Daoy (cell line): ENCODE measurements at places on chromosomes 7 and 10.

- DNase-seq, result no peak
Measured at GRCh38 chr10:4931587-4931986, 31.6 kb upstream of the AKR1C1 start.

DNA sequence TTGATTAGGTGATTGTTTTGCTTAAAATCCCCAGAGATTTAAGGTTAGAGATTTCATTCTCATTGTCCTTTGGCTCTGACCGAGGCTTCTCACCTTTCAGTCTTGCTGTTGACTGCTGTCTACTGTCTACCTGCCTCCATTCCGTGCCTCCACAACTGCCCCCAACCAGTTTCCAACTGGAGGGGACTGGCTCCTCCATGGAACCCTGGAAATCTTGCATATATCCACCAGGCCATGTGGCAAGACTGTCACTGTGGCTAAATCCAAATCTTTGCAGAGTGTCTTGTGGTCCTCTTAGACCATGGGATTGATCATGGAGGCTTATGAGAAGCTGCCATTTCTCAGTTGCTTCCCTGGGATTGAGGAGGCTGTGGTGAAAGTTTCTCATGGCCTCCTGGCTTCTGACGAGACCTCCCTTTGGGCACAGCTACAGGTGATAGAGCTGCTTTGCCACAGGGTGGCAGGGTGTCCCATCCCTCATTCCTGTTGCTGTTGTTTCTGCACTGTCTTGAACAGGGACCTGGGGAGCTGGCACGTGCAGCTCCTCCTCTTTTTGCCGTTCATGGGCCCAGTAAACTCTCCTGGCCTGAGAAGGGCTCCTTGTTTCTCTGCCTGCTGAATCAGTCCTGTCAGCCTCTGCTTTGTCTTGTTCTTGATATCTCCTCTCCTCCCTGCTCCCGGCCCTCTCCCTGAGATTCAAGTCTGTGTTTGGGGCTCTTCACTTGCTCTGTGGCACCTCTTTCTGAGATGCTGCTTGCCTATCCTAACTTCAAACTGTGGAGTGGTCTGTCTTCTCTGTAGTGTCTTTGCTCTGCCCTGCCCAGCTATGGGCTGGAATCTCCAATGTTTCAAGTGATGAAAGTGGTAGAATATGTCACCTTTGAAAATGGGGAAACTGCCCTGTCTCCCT, 63.6 kb upstream of the IGFBP3 start:
- no peak for DNase-seq

DNA sequence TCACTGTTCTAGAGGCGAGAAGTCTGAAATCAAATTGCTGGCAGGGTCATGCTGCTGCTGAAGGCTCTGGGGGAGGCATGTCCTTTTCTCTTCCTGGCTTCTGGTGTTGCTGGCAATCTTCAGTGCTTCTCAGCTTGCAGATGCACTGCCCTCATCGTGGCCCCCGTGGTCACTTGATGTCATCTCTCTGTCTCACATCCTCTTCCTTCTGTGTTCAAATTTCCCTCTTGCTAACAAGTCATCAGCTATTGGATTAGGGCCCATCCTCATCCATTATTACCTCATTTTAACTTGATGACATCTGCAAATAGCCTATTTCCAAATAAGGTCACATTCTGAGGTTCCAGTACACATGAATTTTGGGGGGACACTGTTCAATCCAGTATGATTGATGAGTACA, 36.6 kb upstream of the SRGN start:
- no peak for DNase-seq

DNA sequence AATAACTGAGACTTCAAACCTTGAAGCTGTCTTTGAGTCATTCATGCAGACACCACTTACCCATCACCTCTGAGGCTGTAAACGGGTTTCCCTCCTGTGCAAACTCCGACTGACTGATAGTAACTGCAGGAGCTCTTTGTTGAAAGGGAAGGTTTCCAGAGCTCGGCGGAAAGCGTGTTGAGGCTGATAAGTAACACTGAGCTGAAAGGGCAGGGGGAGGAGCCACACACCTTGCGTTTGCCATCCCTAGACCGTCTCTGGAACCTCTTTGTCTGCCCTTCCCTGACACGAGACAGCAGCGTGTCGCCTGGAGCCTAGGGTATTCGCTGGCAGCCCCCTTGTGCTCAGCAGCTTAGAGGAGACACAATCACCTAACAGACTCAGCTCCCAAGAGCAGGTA, 134.0 kb downstream of the PAXIP1 start:
- DNase-seq, result no peak

- no peak for DNase-seq
Measured at GRCh38 chr7:100485471-100485876, 1.7 kb downstream of the NYAP1 start.

DNA sequence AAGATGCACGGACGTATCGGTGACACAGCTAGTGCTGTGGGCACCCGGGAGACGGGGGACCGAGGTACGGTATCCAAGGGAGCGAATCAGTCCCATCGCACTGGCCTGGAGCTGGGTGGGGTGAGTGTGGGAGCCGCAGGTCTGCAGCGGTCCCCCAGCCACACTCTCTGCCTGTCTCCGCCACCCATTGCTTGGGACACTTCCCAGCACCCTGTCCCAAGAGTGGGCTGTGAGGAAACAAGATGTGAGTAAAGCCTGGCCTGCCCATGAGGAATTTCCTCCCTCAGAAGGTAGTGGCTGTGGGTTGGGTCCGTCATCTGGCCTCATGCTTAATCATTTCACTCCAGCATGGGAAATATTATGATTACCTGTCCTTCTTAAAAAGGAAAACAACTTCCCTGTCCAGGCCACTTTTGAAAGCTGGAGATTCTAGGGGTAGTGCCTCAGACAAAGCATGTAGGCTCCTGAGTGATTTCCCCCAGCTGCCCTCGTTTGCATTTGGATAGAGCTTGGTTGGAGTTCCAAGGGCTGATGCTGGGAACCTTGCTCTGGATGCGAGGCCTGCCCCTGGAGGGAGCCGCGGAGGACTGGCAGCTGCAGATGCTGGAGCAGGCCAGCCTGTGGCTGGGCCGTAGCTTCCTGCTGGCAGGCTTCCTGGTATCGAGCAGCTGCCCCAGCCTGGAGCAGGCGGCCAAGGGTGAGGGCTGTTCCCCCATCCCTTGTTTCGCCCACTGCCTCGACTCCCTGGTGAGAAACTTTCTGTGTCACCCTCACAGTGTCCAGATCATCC, 6.2 kb upstream of the ACTR3C start:
- no peak for DNase-seq

- peak; percentile 72 for DNase-seq
Measured at GRCh38 chr10:29120216-29120615, 168.7 kb upstream of the LYZL1 start.

DNA sequence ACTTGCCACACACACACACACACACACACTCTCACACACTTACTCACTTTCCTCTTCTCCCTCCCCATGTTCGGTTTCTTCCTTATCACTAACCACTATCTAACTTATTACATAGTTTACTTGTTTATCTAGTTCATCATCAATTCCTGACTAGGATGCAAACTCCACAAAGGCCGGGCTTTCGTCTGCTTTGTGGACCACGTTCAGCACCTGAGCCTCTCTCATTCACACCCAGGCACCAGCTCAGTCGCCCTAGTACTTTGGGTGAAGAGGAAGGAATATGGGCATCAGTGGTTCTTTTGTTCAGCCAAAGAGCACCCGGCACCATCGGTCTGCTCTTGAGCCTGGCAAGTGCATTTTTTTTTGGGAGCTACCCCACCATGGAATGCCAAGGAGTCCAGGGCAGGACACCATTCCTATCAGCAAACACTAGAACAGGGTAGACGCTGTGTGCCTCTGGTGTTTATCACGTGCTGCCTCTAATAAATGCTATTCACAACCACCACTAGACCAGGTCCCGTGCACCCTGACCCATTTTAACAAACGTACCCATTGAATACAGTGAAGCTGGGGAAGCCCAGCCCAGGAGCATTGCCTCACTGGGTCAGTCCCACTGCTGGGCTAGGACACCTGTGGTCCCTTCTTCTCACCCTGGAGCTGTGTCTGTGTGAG, 2.2 kb downstream of the C10orf67 start:
- DNase-seq, result no peak

DNA sequence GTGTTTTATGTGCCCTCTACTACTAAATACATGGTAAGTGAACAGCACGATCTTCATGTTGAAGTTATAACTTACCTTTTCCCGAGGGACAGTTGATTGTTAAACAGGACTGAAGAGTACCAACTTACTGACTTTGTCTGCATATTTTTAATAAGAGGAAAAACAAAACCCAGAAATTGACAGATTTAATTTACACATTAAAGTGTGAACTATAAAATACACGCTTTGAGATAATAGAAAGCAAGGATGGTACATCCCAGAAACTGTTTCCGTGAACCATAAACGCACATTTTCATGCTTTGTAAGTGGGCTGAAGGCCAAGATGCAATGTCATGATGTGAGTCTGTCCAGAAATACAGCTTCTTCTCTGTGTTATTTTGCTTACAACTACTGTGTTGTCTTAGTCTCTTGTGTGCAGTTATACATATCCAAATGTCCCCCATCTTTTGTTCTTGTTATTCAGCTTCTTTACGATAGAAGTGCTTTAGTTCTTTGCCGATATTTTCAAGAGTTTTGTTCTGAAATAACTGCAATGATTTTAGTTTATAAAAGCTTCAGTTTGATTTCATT, 190.1 kb downstream of the MLLT10 start:
- DNase-seq, result no peak

DNA sequence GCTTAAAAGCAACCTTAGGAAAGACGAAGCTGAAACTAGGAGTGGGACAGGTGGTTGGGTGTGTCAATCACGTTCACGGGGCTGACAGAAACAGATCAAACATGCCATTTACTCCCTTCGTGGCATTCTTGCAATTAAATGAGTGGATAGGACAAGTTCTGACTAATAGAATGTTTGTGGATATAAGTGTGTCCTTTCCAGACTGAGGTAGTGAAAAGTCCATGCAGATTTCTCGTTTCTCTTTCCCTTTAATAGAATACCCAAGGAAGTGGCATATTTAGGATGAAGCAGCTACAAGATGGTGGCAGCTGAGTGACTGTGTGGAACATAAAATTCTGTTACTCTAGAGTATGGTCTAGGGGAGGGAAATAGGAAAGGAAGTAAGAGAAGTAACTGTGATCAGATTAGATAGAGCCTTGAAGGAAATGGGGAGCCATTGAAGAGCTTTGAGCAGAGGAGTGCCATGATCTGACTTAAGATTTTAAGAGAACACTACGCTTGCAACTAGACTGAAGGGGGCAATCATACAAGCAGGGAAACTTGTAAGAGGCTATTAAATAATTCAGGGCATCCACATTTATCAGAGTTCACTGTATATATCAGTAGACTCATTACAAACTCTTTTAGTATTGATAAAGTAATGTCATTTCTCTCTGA, 46.3 kb upstream of the HYAL4 start:
- DNase-seq, result no peak

GRCh38 chr10:104347295-104348045, 6.2 kb upstream of the CFAP58 start:
- DNase-seq, result no peak

DNA sequence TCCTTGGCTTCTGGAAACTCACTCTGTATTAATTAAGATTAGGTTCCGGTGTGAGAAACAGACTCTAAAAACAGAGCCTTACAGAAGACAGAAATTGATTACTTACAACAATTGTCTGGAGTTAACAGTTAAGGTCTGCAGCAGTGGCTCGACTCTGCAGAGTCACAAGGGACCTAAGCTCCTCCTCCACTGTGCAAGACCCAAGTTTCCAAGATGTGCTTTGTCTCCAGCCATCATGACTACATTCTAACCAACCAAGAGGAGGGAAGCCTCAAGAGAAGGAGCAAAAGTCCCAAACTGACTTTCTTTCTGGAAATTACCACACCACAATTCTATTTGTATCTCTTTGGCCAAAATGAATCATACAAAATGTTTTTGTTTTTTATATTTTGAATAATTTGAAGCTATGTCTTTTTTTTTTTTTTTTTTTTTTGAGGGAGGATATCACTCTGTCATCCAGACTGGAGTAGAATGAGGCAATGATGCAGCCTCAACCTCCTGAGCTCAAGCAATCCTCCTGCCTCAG, 14.2 kb upstream of the ODAD2 start:
- no peak for DNase-seq

GRCh38 chr7:108592646-108593201, 23.1 kb downstream of the DNAJB9 start:
- no peak for DNase-seq

- DNase-seq, result peak; percentile 29
Measured at GRCh38 chr10:7700577-7701125, 2.5 kb upstream of the ITIH2 start.

DNA sequence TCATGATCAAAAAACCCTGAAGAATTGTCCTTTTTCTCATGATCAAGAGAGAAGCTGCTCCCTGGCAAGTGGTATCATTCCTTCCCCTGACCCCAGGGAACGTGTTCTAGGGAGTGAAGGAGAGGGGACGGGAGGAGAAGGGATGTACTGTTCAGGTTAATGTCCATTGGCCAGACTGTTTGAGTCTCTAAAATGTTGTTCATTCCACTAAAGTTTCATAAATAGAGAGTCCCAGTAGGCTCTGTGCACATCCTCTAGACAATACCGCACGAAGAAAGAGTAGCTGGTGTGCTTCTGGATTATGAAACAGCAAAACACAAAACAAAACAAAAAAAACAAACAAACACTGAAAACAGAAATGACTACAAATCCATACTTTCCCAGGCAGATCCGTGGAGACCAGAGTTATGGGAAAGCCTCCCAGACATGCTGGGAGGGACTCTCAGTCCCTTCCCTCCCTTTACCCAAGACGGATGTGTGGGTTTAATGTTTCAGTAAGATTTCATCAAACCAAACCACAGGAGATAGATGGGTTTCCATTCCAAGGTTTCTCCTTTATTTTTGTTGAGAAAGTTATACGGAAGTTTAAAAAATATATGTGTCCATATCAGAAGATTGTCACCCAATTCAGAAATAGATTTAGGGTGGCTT, 66.5 kb upstream of the TNS3 start:
- peak; percentile 91 for DNase-seq

DNA sequence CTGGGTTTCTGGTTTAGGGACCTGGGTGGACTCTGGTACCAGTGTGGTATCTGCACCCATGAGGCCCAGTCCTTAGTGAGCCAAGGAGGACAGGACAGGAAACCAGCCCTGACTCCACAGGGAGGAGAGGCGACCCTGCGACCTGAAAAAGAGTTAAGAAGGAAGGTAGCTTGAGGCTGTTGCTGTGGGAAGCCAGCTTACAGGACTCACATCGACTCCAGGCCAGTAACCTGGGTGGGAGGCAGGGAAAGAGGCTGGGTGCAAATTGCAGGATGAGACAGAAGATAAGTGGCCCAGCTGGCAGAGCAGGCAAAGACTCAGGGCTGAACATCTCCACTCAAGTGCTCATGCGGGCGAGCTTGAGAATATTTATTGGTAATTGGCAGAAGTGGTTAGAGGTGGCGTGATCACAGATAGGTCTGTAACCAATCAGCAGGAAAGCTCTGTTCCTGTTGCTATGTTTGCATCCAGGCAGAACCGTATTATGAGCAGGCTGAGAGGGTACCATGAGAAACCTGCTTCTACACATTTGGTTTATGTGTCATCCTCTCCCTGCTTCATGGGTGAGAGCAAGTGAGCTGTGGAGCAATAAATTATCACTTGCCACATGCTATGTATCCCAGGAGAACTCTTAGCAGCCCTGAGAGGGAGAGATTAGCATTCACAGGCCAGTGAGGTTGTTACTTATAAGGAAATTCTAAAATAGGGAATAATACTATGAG, 11.0 kb downstream of the TLL2 start:
- DNase-seq, result peak; percentile 46

GRCh38 chr10:77501846-77502261, 135.8 kb downstream of the KCNMA1 start:
- DNase-seq, result no peak
